Activated T-cell treated with anti-CD3 and anti-CD28 coated beads, Interleukin-2, amount 50 U/mL, for 4 hours (primary cell): ENCODE measurements at places on chromosomes 13 and 19.

DNA sequence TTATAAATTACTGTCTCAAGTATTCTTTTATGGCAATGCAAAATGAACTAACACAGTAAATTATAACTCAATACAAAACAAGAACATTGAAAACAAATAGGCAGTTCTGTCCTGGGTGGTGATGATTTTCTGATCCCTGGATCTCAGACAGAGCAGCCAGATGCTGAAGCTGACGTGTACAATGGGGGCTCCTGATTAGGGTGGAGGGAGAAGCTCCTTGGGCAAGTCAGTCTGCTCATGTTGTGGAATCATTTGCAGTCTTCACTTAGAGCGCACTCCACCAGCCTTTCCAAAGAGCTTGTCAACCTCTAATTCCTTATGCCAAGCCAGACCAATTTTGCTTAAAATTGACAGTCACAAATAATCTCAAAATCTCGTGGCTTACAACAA is 21.6 kb downstream of the FXYD5 start:
- no peak for DNase-seq

- DNase-seq, result no peak
Measured at GRCh38 chr19:34734537-34735103, 577 bp downstream of the ZNF181 start.

GRCh38 chr13:48908381-48909055 is 67.2 kb upstream of the FNDC3A start:
- DNase-seq, result no peak

- no peak for DNase-seq
Measured at GRCh38 chr13:95955255-95955654, 97.9 kb downstream of the UGGT2 start.

DNA sequence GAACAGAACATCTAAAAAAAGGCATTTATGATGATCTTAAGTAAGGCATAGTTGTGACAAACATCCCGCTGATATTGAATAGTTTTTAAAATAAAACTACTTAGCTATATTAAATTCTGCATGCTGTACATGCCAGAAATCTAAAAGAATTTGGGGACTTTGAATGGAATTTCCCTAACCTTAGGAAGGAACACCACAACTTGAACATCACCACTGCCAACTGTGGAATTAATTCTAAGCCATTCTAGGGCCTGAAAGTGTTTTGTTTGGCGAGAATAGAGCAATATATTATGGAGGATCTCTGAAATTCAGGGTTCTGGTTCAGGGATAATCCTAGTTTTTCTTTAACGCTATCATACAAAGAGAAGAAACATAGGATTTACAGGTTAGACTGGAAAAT is 17.8 kb upstream of the LATS2 start:
- no peak for DNase-seq

- no peak for DNase-seq
Measured at GRCh38 chr13:110887597-110888333, 27.1 kb downstream of the ANKRD10 start.

DNA sequence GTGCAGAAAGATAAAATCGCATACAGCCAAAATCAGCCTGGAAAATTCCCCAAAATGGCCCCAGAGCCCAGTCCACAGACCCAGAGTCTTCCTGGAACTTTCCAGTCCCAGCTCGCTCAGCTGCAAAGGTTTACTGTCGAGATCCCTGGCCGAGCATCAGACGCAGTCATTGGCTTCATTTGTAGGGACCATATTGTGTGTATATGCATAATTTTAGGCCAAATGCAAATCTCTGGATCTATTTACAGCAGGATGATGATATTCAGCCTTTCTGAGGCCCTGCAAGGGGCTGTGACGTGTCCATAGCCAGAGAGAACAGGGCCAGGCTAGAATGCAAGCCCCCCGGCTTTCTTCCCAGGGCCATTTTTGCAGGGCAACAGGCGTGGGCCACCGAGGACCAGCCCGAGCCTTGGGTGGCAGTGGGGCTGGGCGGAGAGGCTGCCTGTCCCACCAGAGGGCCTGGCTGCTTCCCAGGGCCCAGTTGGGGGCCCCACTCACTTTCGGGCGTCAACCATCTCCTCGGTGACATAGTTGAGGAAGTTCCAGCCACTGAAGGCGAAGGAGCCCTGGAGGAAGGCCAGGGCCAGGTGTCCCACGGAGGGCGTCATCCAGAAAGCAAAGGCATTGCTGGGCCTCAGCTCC is 13.7 kb downstream of the SLC7A10 start:
- no peak for DNase-seq

- DNase-seq, result peak; percentile 81
Measured at GRCh38 chr19:4831304-4831978, at the start of gene TICAM1. TSS of gene TICAM1 (minus strand) at chr19:4831712. CDS start at chr19:4818377, 13,335 bp downstream.

- no peak for DNase-seq
Measured at GRCh38 chr13:66200555-66200954, 1029.6 kb downstream of the PCDH9 start.

- no peak for DNase-seq
Measured at GRCh38 chr19:19324059-19324770, 3.6 kb downstream of the MAU2 start.

DNA sequence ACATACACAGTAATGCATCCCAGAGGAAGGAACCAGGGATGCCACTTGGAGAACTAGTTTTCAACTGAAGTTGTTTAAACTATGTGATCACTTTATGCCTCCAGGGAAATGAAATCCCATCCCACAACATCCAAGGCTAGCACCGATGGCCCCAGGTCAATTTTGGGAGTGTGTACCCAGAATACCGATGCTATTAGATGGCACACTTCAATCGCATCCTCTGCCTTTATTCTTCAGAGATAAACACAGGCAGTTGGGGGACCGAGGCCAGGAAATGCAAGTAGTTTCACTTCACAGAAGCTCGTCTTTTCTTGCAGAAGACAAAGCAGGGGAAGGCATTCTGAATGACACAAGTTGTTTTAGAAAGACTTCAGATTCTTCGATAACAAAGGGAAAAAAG is 13.8 kb downstream of the STK24 start:
- DNase-seq, result no peak

DNA sequence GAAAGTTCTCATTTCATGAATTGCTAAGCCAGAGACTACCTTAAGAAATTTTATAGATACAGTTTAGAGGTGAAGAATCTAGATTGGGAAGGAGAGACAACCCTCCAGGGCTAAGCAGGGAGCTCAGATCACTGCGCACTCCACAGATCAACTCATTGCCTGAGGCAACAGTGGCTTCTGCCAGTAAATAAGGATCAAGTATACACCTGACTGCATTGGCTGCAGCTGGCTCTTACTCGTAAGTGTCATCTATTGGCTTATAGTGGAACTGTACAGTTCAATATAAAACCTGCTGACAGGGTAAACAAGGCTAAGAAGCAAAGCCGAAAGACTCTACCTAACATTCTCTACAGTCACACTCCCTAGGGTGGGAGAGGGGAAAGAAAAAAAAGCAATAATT is 18.0 kb upstream of the C1QTNF9B start:
- DNase-seq, result no peak
